ENCODE measurements at places on chromosomes 12 and 14.

- no peak for DNase-seq
Measured at GRCh38 chr12:25811656-25812126, 146.8 kb upstream of the RASSF8 start.

GRCh38 chr14:103932791-103933490 is 4.7 kb downstream of the TDRD9 start:
- DNase-seq, result no peak

GRCh38 chr14:21257394-21257909 is 11.8 kb downstream of the HNRNPC start:
- DNase-seq, result no peak

- DNase-seq, result no peak
Measured at GRCh38 chr12:28954333-28954732, 194.7 kb upstream of the FAR2 start.

- DNase-seq, result no peak
Measured at GRCh38 chr14:47057364-47057763, 405.8 kb upstream of the RPL10L start.
